ENCODE measurements at places on chromosomes 1 and 21.
A peak's percentile ranks its signal among the peaks of the same experiment; 100 is the strongest.

DNA sequence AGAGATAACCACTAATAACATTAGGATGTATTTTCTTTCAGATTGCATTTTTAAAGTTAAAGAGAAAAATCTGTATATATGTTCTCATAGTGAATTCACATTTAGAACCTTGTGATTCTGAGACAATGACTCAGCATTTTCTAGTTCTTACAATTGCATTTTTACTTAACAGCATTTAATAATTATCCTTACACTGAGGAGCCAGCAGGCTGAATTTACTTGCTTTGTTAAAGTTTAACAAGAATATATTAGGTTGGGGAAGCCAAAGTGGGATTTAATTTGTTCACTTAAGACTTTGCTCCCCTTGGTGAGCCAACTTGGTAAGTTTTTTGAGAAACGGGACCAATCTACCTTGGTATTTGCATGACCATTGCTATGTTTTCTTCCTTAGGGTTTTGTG lies 4.5 kb downstream of the PATJ start:
- DNase-seq: no peak

GRCh38 chr1:201749059-201749690 lies 79.8 kb upstream of the IPO9 start:
- no peak for DNase-seq

- no peak for DNase-seq
Observed at GRCh38 chr1:26848941-26849774, 13.8 kb upstream of the SFN start.

DNA sequence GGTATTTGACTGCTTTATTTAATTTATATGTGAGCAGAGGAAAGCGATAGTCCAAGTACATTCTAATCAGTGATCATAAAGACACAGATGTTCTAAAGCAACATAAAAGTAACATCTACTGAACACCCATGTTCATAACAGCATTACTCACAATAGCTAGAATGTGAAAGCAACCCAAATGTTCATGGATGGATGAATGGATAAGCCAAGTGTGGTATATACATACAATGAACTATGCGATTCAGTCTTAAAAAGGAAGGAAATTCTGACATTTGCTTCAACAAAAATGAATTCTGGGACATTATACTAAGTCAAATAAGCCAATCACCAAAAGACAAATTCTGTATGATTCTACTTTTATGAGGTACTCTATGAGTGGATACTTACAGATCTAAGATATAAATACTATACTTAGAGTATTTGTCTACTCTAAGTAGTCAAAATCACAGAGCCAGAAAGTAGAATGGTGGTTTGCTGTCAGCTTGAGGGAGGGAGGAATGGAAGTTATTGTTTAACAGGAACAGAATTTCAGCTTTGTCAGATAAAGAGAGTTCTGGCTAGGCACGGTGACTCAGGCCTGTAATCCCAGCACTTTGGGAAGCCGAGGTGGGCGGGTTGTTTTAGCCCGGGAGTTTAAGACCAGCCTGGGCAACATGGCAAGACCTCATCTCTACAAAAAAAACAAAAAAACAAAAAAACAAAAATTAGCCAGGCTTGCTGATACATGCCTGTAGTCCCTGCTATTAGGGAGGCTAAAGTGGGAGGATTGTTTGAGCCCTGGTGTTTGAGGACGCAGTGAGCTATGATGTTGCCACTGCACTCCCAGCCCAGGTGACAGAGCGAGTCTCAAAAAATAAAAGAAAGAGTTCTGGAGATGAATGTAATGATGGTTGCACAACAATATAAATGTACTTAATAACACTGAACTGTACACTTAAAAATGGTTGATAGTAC lies 79.7 kb upstream of the ARHGAP29 start:
- DNase-seq: no peak

- no peak for DNase-seq
Observed at GRCh38 chr1:14848203-14848602, 249.7 kb downstream of the KAZN start.

GRCh38 chr1:230077011-230077410 lies 10.0 kb downstream of the GALNT2 start:
- DNase-seq: no peak

DNA sequence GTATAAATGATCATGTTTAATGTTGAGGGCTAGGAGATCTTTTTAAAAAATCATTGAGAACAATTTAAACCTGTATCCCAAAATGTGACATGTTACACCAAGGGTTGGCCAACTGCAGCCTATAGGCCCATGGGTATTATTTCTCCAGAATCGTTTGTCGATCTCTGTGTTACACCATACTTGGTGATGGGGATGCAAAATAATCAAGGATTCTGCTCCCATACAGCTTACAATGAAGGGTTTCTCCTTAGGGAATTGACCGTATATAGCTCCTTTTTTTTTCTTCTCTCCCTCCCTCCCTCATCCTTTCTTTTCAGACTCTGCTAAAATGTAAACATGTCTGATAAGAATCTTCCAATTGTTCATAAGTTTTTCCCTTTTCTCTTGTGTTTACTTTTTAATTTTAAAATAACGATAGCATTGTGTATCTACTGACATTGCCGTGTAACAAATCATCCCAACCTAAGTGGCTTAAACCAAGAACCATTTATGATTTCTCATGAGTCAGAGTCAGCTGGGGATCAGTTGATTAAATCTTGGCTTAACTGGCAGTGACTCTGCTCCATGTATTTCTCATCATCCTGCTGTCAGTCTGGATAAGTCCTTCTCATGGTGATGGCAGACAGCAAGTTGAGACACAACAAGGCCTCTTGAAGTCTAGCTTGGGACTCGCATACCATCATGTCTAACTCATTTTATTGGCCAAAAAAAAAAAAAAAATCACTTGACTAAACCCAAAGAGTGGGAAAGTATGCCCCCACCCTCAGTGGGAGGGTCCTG lies 48.0 kb downstream of the MARK1 start:
- DNase-seq: no peak

- DNase-seq: no peak
Observed at GRCh38 chr1:169456029-169456428, 28.8 kb upstream of the CCDC181 start.

- DNase-seq: no peak
Observed at GRCh38 chr1:158274797-158275196, 14.9 kb upstream of the CD1C start.

GRCh38 chr1:201739492-201740085 lies 89.4 kb upstream of the IPO9 start:
- DNase-seq: peak; percentile 64

GRCh38 chr1:168227620-168228019 lies 1.8 kb downstream of the SFT2D2 start:
- no peak for DNase-seq

DNA sequence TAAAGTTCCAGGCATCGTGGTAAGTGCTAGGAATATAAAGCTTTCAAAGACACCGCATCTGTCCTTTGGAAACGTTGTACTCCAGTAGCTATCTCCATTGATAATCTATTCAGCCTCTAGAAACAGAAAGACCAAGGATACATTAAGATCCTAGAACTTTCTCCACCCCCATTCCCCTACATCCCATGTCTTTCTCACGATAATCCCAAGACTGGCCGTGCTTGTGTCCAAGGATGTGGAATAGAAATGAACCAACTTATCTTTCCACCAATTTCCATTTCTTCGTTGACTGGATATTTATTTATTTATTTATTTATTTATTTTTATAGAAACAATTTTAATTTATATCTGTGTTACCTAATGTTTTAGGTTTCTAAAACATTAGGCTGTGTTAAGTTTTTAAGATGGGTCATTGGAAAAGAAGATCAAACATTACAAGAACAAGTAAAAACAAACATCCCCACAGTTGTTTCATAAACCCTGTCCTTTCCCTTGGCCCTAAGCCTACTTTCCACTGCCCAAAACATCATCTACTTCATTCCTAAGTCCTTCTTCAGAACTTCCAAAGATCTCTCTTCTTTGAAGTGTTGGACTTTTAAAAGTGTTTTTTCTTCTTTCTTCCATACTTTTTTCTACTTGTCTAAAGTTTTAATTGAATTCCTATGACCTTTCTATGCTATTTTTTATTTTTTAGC lies 39.7 kb downstream of the LRRC8C start:
- DNase-seq: no peak

GRCh38 chr1:3155056-3155925 lies 86.3 kb downstream of the PRDM16 start:
- no peak for DNase-seq

DNA sequence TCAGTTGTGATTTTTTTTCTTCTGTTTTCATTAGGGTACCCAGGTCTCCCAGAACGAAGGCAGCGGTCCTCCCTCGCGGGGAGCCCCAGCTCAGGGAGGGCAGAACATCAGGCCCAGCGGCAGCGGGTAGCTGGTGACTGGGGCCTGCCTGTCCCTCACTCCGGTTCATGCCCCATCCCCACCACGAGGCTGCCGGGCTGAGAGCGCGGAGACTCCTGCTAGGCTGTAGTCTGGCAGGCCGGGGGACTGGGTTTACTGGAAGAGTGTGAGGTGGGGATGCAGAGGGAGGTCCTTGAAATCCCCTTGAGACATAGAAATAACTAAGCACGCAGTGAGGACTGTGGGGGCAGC lies 10.5 kb downstream of the BRINP2 start:
- DNase-seq: no peak

- DNase-seq: no peak
Observed at GRCh38 chr1:5858844-5859407, 133.3 kb downstream of the NPHP4 start.

DNA sequence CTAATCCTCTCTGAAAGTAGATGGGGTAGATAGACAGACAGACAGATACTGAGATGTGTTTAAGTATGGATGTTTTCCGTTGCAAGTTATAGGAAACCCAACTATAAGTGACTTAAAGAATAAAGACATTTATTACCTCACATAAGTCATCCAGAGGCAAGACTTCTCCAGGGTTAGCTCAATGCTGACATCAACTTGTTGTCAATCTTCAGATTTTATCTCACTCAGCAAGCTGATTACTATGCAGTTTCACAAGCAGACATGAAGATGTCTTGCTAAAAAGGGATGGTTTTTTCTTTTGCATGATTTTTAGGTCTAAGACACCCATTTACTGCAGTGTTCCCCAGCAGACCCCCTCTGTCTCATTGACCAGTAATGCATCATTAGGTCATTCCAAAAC lies 30.7 kb upstream of the ZNF362 start:
- DNase-seq: no peak

GRCh38 chr1:24551960-24552571 lies 3.8 kb upstream of the NCMAP start:
- DNase-seq: no peak

GRCh38 chr21:45938811-45939520 lies 42.6 kb upstream of the COL6A1 start:
- DNase-seq: no peak

- no peak for DNase-seq
Observed at GRCh38 chr1:66777831-66778230, 23.2 kb downstream of the INSL5 start.

DNA sequence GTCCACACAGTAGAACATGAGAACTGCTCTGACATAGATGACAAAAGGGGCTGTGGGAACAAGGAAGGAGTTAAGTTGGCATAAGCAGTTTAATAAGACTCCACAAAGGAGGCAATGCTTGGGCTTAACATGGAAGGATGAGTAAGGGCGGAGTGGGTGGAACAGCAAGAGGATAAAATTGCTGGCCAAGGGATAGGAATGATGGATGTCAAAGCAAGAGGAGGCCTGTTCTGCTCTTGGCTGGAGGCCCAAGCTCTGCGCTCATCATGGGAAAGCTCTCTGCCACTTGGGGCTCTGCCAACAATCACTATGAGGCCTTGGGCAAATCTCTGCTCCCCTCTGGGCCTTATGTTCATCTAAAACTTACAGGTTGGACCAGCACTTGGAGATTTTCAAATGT lies 98.3 kb upstream of the CAMK1G start:
- DNase-seq: no peak

DNA sequence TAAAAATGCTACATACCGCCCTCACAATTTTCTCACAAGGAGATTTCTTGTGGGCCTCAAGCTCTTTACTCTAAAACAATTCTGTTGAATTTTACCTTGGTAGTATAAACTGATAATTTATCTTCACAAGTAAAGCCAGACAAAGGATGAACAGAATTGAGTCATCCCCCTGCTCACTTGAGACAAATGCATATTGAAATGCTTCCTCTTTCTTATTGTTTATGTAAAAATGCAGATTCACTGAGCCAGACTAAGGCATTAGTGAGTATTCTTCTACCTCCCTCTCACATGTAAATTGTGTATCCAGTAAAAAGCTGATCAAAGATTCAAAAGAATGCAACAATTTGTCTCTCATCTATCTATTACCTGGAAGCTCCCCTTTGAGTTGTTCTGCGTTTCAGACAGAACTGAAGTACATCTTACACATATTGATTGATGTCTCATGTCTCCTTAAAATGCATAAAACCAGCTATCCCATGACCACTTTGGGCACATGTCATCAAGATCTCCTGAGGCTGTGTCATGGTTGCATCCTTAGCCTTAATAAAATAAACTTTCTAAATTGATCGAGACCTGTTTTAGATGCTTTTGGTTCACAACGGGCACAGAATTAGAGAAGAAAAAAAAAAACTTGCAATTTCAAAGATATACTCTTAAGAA lies 743.1 kb upstream of the B3GALT2 start:
- DNase-seq: no peak

- DNase-seq: no peak
Observed at GRCh38 chr1:50661626-50662025, 238.4 kb upstream of the DMRTA2 start.

DNA sequence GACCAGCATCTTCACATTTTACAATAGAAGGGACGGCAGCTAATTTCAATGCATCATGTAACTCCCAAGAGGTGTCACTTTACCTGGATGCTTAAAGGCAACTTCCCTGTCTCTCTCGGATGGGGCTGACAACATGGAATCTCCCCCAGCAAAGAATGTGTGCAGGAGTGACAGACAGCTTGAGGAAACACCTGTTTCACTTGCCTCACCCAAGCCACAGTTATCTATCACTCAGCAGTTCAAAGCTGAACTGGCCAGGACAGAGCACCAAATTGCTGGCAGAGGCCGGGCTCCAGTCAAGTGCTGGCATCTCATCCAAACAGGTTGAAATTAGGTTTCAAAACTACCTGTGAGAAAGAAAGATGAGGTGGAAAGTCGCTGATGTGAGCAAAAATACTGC lies 538.0 kb upstream of the PLXNA2 start:
- DNase-seq: no peak

DNA sequence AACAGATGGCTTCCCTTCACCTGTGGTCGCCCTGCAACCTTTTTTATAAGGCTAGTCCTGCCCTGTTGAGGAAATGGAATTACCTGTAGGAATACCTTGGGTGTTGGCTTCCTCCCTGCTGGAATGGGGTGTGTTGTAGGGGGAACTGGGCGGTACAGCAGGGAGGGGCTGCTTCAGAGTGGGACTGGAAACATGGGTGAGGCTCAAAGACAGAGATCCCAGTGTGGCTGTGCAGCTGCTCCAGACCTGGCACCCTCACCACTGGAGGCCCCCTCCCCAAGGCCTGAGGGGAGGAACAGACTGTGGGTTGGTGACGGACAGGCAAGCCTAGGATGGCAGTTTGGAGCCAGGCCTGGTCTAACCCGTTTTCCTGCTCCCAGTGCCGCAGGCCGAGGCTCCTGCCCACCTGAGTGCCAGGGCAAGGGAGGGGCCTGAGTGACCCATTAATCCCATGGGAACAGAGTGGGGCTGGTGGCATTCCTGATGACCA lies 4.5 kb downstream of the EFNA3 start:
- DNase-seq: no peak

- no peak for DNase-seq
Observed at GRCh38 chr1:208201229-208201628, 43.0 kb downstream of the PLXNA2 start.

GRCh38 chr1:181711820-181712219 lies 228.5 kb downstream of the CACNA1E start:
- no peak for DNase-seq
